ENCODE measurements at places on chromosomes 11 and 22. TPM values are rescaled to one million over a fixed set of nuclear protein-coding genes. Genes with fewer than 3 reads are reported as not detected.

DNA sequence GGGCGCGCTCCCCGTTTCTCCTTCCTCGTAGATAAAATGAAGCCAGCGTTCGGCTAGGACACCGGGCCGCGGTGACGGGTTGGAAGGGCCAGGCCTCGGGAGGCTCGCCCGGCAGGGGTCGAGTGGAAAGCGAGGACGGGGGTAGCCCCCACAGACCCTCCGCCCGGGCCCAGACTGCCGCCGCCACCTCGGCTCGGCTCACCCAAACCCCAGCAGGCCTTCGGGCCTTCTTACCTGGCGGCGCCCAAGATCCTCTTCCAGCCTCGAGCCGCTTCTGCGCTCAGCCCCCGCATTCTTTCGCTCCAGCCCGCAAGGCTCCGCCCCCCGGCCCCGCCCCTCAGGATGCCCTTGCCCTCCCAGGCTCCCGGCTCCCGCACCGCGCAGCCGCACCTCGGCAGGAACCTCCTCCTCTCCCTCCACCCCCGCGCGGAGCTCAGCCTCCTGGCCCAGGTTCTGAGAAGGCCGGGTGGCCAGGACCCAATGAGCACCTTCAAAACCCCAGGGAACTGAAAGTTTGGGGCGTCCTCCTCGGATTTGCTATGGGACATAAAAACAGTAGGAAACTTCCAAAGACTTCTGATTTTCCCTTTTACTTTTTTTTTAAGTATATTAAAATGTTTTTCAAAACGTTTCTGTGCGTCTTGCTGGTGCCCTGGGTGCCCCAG, at the start of gene CD59:
Gene CD59, minus strand, starts transcription at position 276 of the 665 bp plus-strand sequence. CDS start 13,978 bp downstream, outside the sequence.
- no peaks in the 10 kb centered on the region for H3K36me3 ChIP-seq
- H3K4me1 ChIP-seq, result peaks cover 36% of the 10 kb centered on the region
- H3K4me3 ChIP-seq, result peak within 1 kb of the TSS; percentile 96
- H3K27me3 ChIP-seq, result no peaks in the 10 kb centered on the region
- peak within 1 kb of the TSS; percentile 86 for H3K27ac ChIP-seq
- DNase-seq, result peak; percentile 72

- H3K36me3 ChIP-seq, result peaks cover 14% of the 10 kb centered on the region
- peaks cover 5% of the 10 kb centered on the region for H3K4me1 ChIP-seq
- DNase-seq, result no peak
- no peak overlapping the region for H3K27ac ChIP-seq
Observed at GRCh38 chr11:117214404-117215110, 15.4 kb downstream of the TAGLN start.

GRCh38 chr11:85947431-85948272, 92.5 kb downstream of the CCDC83 start:
- no peaks in the 10 kb centered on the region for H3K27me3 ChIP-seq
- H3K27ac ChIP-seq, result no peak overlapping the region
- H3K36me3 ChIP-seq, result peaks cover 10% of the 10 kb centered on the region
- no peaks in the 10 kb centered on the region for H3K4me1 ChIP-seq

- no peaks in the 10 kb centered on the region for H3K36me3 ChIP-seq
- DNase-seq, result no peak
- peaks cover 9% of the 10 kb centered on the region for H3K27me3 ChIP-seq
- H3K4me1 ChIP-seq, result no peaks in the 10 kb centered on the region
- no peak overlapping the region for H3K4me3 ChIP-seq
Observed at GRCh38 chr22:49237703-49238102, 590.0 kb downstream of the BRD1 start.

- H3K27me3 ChIP-seq, result no peaks in the 10 kb centered on the region
- no peak for DNase-seq
- H3K27ac ChIP-seq, result no peak overlapping the region
- no peak overlapping the region for H3K4me3 ChIP-seq
Observed at GRCh38 chr11:34860518-34860917, 55.7 kb downstream of the APIP start.

- H3K4me3 ChIP-seq, result no peak overlapping the region
- H3K36me3 ChIP-seq, result no peaks in the 10 kb centered on the region
- H3K27me3 ChIP-seq, result no peaks in the 10 kb centered on the region
- no peak for DNase-seq
Observed at GRCh38 chr11:133173810-133174412, 358.4 kb downstream of the OPCML start.

GRCh38 chr22:31616315-31616980, 45.6 kb downstream of the PISD start:
- no peak for DNase-seq
- H3K27ac ChIP-seq, result peak overlapping the region; percentile 29
- H3K36me3 ChIP-seq, result peaks cover 12% of the 10 kb centered on the region
- no peaks in the 10 kb centered on the region for H3K27me3 ChIP-seq
- H3K4me1 ChIP-seq, result peaks cover 39% of the 10 kb centered on the region

DNA sequence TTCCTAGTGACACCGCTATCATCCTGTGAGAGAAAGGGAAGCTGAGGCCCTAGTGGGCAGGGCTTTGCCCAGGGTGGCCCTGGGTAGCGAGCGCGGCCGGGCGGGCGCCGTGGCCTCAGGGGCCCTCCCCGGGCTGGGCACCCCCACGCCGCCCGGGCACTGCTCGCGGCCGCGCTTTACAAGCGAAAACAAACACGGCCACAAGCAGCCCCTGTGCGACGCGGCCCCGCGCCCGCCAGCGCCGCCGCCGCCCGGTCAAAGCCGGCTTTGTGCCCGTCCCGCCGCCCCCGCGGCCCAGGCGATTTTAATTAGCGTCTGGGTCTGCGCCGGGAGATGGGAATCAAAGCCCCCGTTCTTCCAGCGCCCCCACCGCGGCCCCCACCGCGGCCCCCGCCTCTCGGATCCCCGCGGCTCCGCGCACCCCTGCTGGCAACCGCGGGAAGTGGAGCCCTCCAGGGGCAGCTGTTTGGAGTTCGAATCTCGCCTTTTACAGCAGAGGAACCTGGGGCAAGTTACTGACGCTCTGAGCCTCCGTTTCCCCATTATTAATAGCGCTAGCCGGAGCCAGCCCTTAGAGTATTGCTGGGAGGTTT, 47.9 kb downstream of the CHRDL2 start:
- H3K27ac ChIP-seq, result no peak overlapping the region
- DNase-seq, result no peak
- no peaks in the 10 kb centered on the region for H3K36me3 ChIP-seq

- no peak for DNase-seq
- H3K27me3 ChIP-seq, result peaks cover 17% of the 10 kb centered on the region
- no peaks in the 10 kb centered on the region for H3K4me1 ChIP-seq
- H3K4me3 ChIP-seq, result no peak overlapping the region
- H3K27ac ChIP-seq, result no peak overlapping the region
Observed at GRCh38 chr11:100557830-100558611, 129.1 kb upstream of the ARHGAP42 start.

GRCh38 chr11:79438631-79439409, 2.0 kb downstream of the TENM4 start:
- H3K27me3 ChIP-seq, result peaks cover 58% of the 10 kb centered on the region
- H3K27ac ChIP-seq, result no peak overlapping the region
- peak overlapping the region; percentile 94 for H3K4me3 ChIP-seq
- peak; percentile 9 for DNase-seq
- H3K36me3 ChIP-seq, result peaks cover 11% of the 10 kb centered on the region

GRCh38 chr22:27086080-27087044, 429.0 kb downstream of the MIAT start:
- no peak for DNase-seq
- H3K4me1 ChIP-seq, result no peaks in the 10 kb centered on the region
- no peak overlapping the region for H3K27ac ChIP-seq
- H3K4me3 ChIP-seq, result no peak overlapping the region
- peaks cover 42% of the 10 kb centered on the region for H3K27me3 ChIP-seq

DNA sequence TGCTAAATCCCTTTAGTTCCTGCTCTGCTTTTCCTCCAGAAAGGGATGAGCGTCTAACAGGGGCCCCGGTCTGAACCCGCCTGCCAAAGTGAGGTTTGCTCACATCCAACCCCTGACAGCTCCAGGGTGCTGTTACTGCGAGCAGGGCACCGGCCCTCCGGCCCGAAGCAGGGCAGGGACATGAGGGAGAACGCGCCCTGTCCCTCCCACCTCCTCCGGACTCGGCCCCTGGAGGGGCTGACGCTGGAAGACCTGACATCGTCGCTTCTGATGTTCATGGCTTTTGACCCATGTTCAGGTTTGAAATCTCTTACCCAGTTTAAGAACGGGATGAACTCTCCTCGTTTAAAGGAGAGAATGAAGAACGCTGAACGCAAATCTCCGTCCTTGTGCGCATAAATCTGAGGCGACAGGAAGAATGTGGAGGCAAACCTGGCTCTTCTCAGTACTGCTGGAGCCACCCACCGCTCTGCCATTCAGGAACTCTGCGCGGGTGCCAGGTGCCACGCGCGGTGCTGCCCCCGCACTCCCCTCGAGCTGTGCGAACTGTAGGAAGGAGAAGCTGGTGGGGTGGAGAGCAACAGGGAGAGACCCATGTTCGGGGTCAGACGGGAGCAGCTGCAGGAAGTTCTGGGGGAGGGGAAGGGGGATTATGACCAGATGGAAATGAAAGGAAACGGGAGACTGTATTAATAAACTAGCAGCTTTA, 826 bp upstream of the EEF1G start:
- peaks cover 38% of the 10 kb centered on the region for H3K4me1 ChIP-seq
- no peaks in the 10 kb centered on the region for H3K27me3 ChIP-seq
- peak overlapping the region; percentile 96 for H3K4me3 ChIP-seq
- no peak for DNase-seq
- peaks cover 24% of the 10 kb centered on the region for H3K36me3 ChIP-seq
- H3K27ac ChIP-seq, result peak overlapping the region; percentile 96

DNA sequence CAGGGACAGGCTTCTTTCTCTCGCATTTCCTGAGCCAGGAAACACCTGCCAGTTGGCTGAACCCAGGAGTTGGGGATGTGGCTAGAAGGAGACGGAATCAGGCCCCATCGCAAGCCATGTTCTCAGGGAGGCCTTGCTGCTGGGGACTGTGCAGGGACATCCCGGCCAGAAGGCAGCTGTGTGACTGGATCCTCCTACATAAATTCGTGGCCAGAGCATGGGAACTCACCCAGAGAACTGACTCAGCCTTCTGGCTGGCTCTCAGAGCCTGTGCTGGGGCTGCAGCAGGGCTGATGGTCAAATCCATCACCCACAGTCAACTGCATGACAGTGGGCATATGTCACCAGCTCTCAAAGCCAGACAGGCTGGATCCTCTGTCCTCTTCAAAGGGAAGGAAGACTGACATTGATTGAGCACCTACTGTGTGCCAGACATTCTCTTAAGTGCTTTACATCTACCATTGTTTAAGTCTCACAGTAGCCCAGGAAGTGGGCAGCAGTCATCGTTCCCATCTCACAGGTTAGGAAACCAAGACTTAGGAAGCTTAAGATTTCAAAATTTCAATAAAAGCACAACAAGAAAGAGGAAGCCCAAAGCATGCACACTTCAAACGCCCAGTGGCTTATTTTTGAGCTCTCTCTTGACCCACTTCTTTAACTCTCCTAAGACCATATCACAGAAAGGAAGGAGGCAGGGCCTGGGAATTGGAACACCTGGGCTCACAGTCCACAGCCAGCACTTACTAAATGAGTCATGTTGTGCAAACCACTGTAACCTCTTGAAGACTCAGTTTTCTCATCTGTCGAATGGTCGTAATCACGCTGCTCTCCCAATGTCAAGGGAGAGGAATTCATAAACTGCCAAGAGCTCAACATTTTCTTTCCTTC, 30.9 kb upstream of the CACNG2 start:
- H3K27me3 ChIP-seq, result peaks cover 79% of the 10 kb centered on the region
- no peak overlapping the region for H3K27ac ChIP-seq
- no peak overlapping the region for H3K4me3 ChIP-seq
- H3K4me1 ChIP-seq, result peaks cover 6% of the 10 kb centered on the region
- no peak for DNase-seq

GLYAT gene
- polyA plus RNA-seq, result not detected

PHLDA2 gene
- not detected for polyA plus RNA-seq

CLDN5 gene
- polyA plus RNA-seq, result 2.1 TPM

UPK3A gene
- not detected for polyA plus RNA-seq

LDLRAD3 gene
- not detected for polyA plus RNA-seq

PANX2 gene
- 0.08 TPM for polyA plus RNA-seq

KRTAP5-11 gene
- not detected for polyA plus RNA-seq

SMTN gene
- polyA plus RNA-seq, result not detected
